ENCODE measurements at places on chromosomes 11 and 22.

GRCh38 chr11:75480185-75481175 is 45.3 kb downstream of the GDPD5 start:
- DNase-seq, result no peak

GRCh38 chr11:126112547-126112946 is 49.9 kb upstream of the CDON start:
- no peak for DNase-seq

DNA sequence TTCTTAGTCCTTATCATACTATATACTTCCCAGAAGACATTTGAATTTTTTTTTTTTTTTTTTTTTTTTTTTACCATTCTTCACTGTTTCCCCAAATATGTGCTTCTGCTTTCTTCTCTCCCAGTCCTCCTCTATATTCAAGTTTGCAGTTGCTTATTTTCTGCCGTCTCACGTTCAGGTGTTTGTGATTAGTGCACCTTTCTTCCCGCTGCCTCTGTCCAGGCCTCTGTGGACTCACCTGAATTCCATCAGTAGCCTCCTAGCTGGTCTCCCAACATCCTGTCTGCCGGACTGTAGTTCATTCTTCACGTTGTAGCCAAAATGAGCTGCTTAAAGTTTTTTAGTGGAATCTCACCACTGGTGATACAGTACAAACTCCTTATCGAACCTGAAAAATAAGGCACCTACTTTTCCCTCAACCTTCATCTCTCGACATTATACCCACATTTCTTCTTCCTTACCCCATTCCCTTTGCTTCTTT is 795 bp upstream of the MSANTD4 start:
- no peak for DNase-seq

DNA sequence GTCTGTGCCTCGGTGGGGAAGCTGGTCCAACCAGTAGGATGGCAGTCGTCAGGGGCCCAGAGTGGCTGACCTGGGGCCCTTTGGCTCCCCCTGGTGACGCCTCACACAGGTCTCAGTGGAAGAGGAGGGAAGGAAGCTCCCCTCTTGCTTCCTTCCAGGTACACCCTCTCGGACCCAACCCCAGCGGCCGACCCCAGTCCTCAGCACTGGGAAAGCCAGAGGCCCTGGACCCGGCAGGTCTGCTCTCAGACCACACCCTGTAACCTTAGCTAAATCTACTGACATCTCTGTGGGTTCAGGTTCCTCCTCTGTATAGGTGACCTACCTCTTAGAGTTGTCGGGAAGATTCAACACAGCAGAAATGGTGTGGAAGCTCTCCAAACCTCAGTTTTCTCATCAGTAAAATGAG is 3.4 kb upstream of the SCUBE1 start:
- peak; percentile 83 for DNase-seq

GRCh38 chr11:69540118-69541000 is 58.9 kb downstream of the LINC01488 start:
- no peak for DNase-seq

DNA sequence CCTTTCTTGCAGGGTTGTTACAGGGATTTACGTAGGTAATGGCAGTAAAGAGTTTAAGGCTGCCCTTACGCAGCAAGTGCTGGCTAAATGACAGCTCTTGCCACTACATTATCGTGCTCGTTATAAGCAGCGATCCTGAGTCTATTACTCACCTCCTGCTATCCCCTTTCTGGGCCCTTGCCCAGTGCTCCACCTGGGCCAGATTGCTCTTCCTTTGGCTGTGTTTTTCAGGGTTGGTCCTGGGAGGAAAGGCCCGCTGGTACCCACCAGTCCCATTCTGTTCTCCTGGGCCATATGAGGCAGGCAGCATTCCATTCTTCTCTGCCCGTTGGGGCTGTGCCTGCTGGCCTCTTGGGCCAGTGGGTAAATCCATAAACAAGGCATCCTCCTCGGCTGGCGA is 87.5 kb downstream of the C11orf58 start:
- no peak for DNase-seq

GRCh38 chr11:92423115-92424034 is 198.8 kb downstream of the FAT3 start:
- no peak for DNase-seq

- no peak for DNase-seq
Measured at GRCh38 chr11:69994810-69995209, 83.3 kb upstream of the ANO1 start.

DNA sequence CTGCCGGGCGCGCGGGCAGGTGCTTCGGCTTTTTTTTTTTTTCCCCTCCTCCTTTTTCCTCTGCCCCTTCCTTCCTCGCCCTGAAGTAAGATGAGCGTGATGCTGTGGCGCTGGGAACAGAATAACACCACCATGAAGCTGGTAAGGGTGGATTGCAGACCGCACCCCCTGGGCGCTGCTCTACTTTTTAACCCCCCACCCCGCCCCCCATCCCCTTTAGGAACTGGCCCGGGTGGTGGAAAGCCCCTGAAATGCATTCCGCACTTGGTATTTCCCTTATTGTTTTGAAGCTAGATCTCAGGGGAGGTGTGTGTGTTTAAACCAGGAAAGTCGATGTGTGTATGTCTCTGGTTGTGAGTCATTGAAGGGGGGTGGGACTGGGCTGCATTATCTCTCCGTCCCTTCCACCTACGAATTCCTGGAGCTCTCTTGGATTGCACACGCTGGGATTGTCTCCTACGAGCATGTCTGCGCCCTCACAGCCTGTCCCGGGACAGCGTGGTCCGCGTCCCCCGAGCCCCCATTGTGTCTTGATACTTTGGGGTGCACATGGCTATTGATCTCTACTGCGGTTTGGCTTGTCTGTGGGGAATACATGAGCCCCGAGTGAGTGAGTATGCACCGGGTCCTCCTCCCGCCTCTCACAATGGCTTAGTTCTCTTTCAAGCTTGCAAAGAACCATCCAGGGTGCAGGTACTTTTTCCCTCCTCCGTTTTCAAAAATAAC is 64.9 kb downstream of the NAV2 start:
- DNase-seq, result peak; percentile 51

DNA sequence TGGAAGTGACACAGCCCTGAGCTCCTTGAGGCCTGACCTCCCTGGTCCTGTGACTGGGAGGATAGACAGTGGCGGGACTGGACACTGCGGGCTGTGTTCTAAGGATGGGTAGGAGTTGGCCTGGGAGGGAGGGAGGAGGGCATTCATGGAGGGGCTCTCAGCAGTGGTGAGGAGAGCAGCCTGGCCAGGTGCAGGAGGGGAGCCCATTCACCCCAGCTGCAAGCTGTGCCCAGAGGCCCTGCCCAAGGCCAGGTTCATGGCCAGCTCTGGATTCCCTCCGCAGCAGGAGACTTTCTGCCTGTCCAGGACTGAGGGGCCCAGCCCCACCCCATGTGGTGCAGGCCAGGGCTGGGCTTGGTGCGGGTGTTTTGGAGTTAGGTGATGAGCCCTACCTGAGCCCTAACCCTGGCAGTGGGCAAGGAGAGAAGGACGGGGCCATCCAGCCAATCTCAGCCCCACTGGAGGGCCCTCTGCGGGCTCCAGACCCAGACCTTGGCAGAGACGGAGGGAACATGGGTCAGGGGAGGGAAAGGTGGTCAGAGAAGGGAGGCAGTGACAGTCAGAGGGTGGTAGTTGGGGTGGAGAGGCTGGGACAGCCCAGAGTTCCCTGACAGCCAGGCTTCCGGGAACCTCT is 26.8 kb downstream of the CACNA1I start:
- DNase-seq, result no peak

DNA sequence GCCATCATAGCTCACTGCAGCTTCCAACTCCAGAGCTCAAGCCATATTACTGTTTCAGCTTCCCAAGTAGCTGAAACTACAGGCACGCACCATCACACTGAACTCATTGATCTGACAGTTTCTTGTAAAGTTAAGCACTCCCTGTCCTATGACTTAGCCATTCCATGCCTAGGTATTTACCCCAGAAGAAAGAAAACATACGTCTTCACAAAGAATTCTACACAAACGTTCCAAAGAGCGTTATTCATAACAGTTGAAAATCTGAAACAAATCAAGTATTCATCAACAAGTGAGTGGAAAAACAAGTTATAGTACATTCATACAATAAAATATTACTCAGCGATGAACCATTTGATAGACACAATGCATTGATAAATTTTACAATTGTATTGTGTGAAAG is 7.8 kb upstream of the NLRP10 start:
- no peak for DNase-seq

DNA sequence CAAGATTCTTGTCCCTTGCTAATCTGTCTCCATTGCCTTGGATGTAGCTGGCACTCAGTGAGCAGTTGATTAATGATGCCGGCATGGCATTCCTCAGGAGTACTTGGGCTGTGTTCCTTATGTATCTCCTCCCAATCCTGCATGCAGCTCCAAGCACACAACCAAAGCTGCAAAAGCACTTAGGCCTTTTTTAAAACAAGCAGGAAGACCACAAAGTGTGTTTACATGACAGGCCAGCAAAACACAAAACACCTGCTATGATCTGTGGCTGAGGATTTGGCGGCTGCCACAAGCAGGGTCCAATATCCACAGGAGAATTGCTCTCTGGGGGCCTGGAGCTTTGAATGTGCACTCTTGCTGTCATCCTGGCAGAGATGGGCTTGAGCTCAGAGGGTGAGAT is 8.9 kb downstream of the ABTB2 start:
- no peak for DNase-seq

DNA sequence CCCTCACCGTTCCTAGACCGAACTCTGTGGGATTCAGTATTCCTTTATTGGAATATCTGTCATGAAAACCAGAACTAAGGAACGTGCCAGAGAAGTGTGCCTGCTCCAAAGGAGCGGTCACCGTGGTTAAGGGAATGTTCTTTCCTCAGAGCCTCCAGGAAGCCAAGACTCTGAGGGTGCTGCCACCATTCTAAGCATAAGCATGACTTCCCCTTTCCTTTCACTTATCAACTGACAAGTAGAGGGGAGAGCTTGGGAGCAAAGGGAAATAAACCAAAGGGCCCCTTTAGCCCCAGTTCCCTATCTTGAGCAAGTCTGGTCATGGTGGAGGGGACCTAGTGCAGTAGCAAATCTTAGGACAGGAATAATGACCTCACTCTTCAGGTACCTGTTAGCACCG is 26.8 kb downstream of the CTR9 start:
- no peak for DNase-seq

DNA sequence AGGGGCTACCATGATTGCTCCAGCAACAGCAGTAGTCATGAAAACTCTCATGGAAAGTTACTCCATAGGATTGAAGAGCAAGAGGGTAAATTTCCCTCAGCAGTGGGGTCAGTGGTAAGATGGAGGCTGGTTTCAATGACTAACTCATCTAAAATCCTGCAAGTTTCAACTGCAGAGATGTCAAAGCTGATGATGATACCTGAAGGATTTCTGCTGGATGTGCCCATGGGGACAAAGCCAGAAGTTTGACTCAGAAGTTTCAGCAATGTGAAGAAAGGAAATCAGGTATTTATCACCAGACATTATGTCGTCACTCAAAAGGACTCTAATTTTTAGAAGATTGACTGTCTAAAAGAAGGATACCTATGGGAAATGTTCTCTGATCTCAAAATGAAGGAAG is 29.1 kb downstream of the RAB38 start:
- no peak for DNase-seq

- no peak for DNase-seq
Measured at GRCh38 chr11:116503216-116504160, 269.3 kb downstream of the BUD13 start.

- no peak for DNase-seq
Measured at GRCh38 chr11:128825050-128825784, 41.9 kb downstream of the KCNJ1 start.

DNA sequence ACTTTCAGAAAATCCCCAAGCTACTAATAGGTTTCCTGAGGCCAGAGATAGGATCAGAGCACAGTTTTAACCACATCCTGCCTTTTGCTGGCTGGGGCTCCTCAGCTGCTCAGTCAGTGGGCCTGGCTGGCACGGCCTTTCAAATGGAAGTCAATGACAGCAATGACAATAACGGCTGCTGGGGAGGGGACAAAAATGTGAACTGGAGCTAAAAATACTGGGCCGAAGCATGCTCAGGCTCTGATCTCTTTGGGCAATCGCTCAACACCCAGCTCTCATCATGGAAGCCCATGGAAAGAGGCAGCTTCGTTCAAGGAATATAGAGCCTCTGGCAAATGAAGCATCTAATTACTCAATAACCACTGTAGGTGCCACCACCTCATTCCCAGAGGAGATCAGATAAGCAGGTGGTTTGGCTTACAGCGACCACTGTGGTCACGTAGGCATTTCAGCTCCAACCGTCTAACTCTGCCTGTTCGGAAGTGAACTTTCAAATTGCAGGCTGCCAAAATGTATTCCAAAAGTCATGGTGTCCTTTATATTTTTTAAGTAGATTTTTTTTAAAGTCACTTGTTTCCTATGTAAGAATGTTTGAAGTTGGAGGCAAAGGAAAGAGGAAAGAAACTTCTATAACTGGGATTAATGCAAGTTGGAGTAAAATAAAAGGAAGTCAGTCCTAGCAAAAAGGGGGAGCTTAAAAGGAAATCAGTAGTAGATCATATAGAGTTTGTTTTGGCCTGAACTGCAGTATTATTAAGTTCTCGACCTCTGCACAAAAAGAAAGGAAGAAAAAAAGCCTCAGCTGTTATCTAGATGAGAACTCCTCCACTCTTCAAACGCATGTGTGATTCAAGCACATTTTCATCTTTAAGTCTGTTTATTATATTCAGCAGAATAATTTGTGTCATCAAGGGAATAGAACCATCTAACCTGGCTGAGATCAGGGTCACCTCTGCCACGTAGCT is 14.1 kb downstream of the WT1 start:
- DNase-seq, result no peak

GRCh38 chr11:12862696-12863469 is 146.2 kb upstream of the RASSF10 start:
- no peak for DNase-seq

DNA sequence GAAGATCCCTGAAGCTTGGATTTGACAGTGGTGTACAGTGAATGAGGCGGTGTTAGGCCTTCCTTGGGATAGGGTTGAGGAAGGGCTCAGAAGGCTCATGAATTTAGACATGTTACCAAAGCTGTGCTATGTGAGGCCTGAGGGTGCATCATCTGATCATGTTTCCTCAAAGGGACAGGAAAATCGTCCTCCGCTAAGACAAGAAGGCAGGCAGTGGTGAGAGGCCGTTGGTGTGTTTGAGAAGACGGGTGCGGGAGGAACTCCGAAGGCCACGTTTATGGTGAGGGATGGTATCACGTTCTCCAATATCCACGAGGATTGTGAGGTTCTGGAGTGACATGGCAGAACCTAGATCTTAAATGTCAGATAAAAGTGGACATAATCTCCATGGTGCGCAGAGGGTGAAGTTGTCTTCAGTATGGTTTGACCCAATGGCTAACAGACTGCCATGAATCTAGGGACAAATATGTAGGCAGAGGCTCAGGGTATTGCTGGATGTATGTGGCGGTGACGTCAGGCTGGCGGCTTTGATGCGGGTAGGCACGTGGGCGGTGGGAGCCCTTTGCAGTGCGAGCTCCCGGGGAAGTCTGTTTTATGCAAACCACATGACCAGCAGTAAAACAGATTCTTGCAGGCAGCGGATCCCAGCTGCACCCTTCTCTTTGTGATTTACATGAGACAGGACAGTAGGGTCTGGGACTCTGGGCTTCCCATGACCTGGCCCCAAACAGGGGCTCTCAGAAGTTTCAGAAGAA is 242.3 kb upstream of the B3GAT1 start:
- DNase-seq, result no peak

GRCh38 chr11:84740050-84740449 is 887.1 kb downstream of the DLG2 start:
- no peak for DNase-seq

- no peak for DNase-seq
Measured at GRCh38 chr11:116579031-116579653, 193.6 kb downstream of the BUD13 start.

GRCh38 chr11:65445604-65446445 is 23.2 kb downstream of the NEAT1 start:
- no peak for DNase-seq

Measured in HuH-7 (cell line).